A549 treated with Mapracorat at 1 μM for 4 hours (cell line): ENCODE measurements at places on chromosomes 3 and 15. TPM values are rescaled to one million over a fixed set of nuclear protein-coding genes. Genes with fewer than 3 reads are reported as not detected.

The CCR5 gene
- not detected in 5 replicates for total RNA-seq

The NGLY1 gene
- 17.7 to 21.0 TPM (median 18.8 TPM) in 5 replicates for total RNA-seq

The SMCO1 gene
- not detected in 5 replicates for total RNA-seq

The RARRES1 gene
- total RNA-seq = 7.7 to 11.7 TPM (median 11.2 TPM) in 5 replicates

The VEPH1 gene
- total RNA-seq = 0.24 to 0.37 TPM (median 0.32 TPM) in 4 of 5 replicates, not detected in the other

The GOLGA8T gene
- 0.80 to 2.0 TPM (median 1.6 TPM) in 5 replicates for total RNA-seq

The CKMT1A gene
- 2.0 to 3.5 TPM (median 2.7 TPM) in 5 replicates for total RNA-seq

The IQGAP1 gene
- 152 to 258 TPM (median 170 TPM) in 5 replicates for total RNA-seq

The GRM7 gene
- not detected in 5 replicates for total RNA-seq

The CD96 gene
- not detected in 5 replicates for total RNA-seq

The CKMT1B gene
- total RNA-seq = 2.7 to 5.1 TPM (median 3.3 TPM) in 5 replicates

The SPSB4 gene
- 0.07 to 0.21 TPM (median 0.12 TPM) in 5 replicates for total RNA-seq

The GABRR3 gene
- total RNA-seq = not detected in 5 replicates

The ROPN1 gene
- not detected in 5 replicates for total RNA-seq

The LIPH gene
- 4.9 to 5.9 TPM (median 5.5 TPM) in 5 replicates for total RNA-seq

The SKOR1 gene
- total RNA-seq = 0.04 to 0.07 TPM (median 0.05 TPM) in 3 of 5 replicates, not detected in the others

The HCLS1 gene
- total RNA-seq = 0.06 to 0.24 TPM (median 0.10 TPM) in 4 of 5 replicates, not detected in the other

The ST6GAL1 gene
- 2.4 to 4.6 TPM (median 3.6 TPM) in 5 replicates for total RNA-seq

The HYAL1 gene
- total RNA-seq = 0.32 to 1.00 TPM (median 0.61 TPM) in 5 replicates

The TM4SF4 gene
- 25.7 to 46.4 TPM (median 34.4 TPM) in 5 replicates for total RNA-seq

The CDC25A gene
- total RNA-seq = 8.7 to 10.8 TPM (median 9.3 TPM) in 5 replicates

The CISH gene
- 0.32 to 0.79 TPM (median 0.57 TPM) in 5 replicates for total RNA-seq

The MAPKBP1 gene
- 3.0 to 6.0 TPM (median 4.2 TPM) in 5 replicates for total RNA-seq

The EIF3J gene
- total RNA-seq = 78.7 to 119 TPM (median 87.3 TPM) in 5 replicates

The FSD2 gene
- not detected in 5 replicates for total RNA-seq

The MB21D2 gene
- total RNA-seq = 4.3 to 5.0 TPM (median 4.5 TPM) in 5 replicates

The LMAN1L gene
- not detected in 5 replicates for total RNA-seq

The GXYLT2 gene
- 1.1 to 1.4 TPM (median 1.4 TPM) in 5 replicates for total RNA-seq

The ERICH6 gene
- total RNA-seq = not detected in 5 replicates

The FEZF2 gene
- total RNA-seq = not detected in 5 replicates

The ZBED2 gene
- 0.10 to 0.32 TPM (median 0.22 TPM) in 5 replicates for total RNA-seq

The IL17RE gene
- total RNA-seq = 1.2 to 1.7 TPM (median 1.4 TPM) in 5 replicates

The ZNF774 gene
- 1.0 to 1.5 TPM (median 1.2 TPM) in 5 replicates for total RNA-seq

The GOLGA8K gene
- total RNA-seq = 0.34 to 0.95 TPM (median 0.42 TPM) in 5 replicates

The ADAMTS7 gene
- 5.8 to 10.9 TPM (median 9.8 TPM) in 5 replicates for total RNA-seq

The OR5AC2 gene
- not detected in 5 replicates for total RNA-seq

The SLC28A2 gene
- total RNA-seq = not detected in 5 replicates

The PDCD7 gene
- total RNA-seq = 24.5 to 29.7 TPM (median 27.7 TPM) in 5 replicates

The CCR3 gene
- not detected in 5 replicates for total RNA-seq

The STAC gene
- 1.6 to 3.0 TPM (median 2.2 TPM) in 5 replicates for total RNA-seq

The WDR53 gene
- 7.4 to 11.3 TPM (median 9.8 TPM) in 5 replicates for total RNA-seq

The CATSPER2 gene
- 0.39 to 1.3 TPM (median 0.48 TPM) in 5 replicates for total RNA-seq

The ASTE1 gene
- 4.4 to 5.7 TPM (median 5.3 TPM) in 5 replicates for total RNA-seq

The RAB27A gene
- 9.5 to 12.4 TPM (median 11.9 TPM) in 5 replicates for total RNA-seq

The CCR8 gene
- total RNA-seq = not detected in 5 replicates

The MKRN3 gene
- total RNA-seq = 1.4 to 2.6 TPM (median 2.0 TPM) in 5 replicates

The DOCK3 gene
- 0.34 to 0.45 TPM (median 0.37 TPM) in 5 replicates for total RNA-seq

The CFAP20DC gene
- total RNA-seq = 1.6 to 2.5 TPM (median 2.1 TPM) in 5 replicates

The SCN11A gene
- 0.02 TPM in 1 of 5 replicates, not detected in the others for total RNA-seq

The LMCD1 gene
- 62.1 to 84.7 TPM (median 72.1 TPM) in 5 replicates for total RNA-seq

The C3orf20 gene
- 0.06 to 0.07 TPM in 2 of 5 replicates, not detected in the others for total RNA-seq

The HTR3E gene
- total RNA-seq = not detected in 5 replicates

The CLRN1 gene
- not detected in 5 replicates for total RNA-seq
